ENCODE measurements at places on chromosomes 4 and X. TPM values are rescaled to one million over a fixed set of nuclear protein-coding genes. Genes with fewer than 3 reads are reported as not detected.

The STPG2 gene
- 0.85 TPM for total RNA-seq

GRCh38 chrX:34528081-34528480, 129.0 kb downstream of the TMEM47 start:
- H3K36me3 ChIP-seq = no peaks in the 10 kb centered on the region
- no peaks in the 10 kb centered on the region for H3K4me1 ChIP-seq
- H3K27ac ChIP-seq = no peak overlapping the region

The CCNB3 gene
- 0.36 TPM for total RNA-seq

GRCh38 chr4:156676116-156676851, 295.3 kb downstream of the PDGFC start:
- no peak for DNase-seq
- peaks cover 11% of the 10 kb centered on the region for H3K4me1 ChIP-seq
- H3K27me3 ChIP-seq = no peaks in the 10 kb centered on the region
- no peak overlapping the region for H3K27ac ChIP-seq
- H3K4me3 ChIP-seq = no peak overlapping the region
- H3K36me3 ChIP-seq = no peaks in the 10 kb centered on the region

GRCh38 chr4:45043911-45044310, 317.6 kb upstream of the GNPDA2 start:
- H3K36me3 ChIP-seq = no peaks in the 10 kb centered on the region
- H3K27me3 ChIP-seq = peaks cover 11% of the 10 kb centered on the region
- no peaks in the 10 kb centered on the region for H3K4me1 ChIP-seq
- no peak overlapping the region for H3K27ac ChIP-seq

DNA sequence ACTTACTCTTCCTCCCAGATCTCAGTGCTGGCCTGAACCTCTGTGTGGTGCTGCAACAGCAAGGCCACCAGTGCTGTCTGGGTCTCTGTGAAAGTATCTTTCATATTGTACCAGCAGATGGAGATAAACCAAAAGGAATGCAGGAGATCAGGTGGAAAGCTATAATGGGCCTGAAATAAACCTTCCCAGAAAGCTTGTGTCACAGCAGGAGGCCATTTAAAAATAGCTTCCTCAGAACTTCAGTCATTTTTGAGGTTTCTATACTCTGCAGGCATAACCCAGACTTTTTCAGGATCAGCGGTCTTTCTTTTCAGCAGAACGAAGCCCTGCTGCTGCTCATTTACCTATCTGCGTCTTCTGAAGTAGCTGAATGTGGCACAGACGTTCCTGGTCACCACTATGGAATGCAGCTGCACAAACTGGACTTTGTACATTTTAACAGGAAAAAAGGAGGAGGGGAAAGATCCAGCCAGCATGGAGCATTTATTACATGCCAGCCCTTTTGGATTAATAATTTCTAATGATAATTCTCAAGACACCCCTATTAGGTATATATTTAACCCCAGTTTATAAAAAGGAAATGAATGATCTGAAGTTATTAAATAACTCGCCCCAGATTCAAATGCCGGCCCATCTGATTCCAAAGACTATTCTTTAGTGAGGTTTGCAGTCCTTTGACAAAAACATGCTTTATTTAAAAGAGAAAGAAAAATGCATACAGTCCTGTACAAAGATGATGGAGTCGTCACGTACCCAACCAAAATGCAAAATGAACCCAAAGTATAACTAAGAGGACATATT, 119.7 kb downstream of the NFKB1 start:
- H3K27ac ChIP-seq = peak overlapping the region; percentile 59
- H3K4me3 ChIP-seq = peak overlapping the region; percentile 40
- peaks cover 2% of the 10 kb centered on the region for H3K36me3 ChIP-seq

DNA sequence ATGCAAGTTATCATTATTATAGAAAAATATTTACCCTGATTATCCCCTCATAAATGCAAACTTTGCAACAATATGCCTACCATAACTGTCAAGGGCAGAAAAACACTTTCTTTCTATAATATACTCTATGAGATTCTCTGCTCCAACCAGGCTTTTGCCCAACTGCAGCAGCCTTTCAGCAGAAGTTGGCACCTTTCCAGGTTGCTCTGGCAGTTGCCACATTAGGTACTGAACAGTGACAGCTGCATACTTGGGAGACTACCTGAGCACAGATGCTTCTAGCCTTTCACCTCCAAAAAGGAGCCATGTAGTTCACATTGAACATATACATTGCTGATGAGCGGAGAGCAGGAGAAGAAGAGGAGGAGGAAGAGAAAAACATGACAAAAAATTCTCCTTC, 69.5 kb upstream of the BRWD3 start:
- no peak overlapping the region for H3K27ac ChIP-seq
- no peak for DNase-seq
- no peaks in the 10 kb centered on the region for H3K36me3 ChIP-seq
- no peak overlapping the region for H3K4me3 ChIP-seq

DNA sequence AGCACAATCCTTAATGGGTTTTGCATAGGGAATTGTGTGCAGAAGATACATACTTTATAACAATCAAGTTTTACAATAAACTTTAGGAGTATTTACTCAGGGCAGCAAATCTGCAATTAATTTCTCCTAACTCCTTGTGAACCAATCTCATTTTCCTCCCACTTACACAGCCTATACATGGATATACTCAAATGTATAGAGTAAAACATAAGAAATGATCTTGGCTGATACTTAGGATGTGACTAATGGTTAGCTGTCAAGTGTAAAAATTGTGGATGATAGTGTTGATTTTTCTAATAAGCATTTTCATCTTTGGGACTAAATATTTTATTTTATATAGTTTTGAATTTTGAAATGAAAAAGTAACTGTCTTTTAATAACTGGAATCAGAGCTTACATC, 759.6 kb downstream of the GRID2 start:
- DNase-seq = no peak
- H3K4me3 ChIP-seq = no peak overlapping the region
- no peaks in the 10 kb centered on the region for H3K27me3 ChIP-seq
- no peaks in the 10 kb centered on the region for H3K36me3 ChIP-seq
- peaks cover 8% of the 10 kb centered on the region for H3K4me1 ChIP-seq

GRCh38 chr4:38785901-38786402, 3.2 kb upstream of the TLR10 start:
- H3K27me3 ChIP-seq = peaks cover 10% of the 10 kb centered on the region
- H3K27ac ChIP-seq = no peak overlapping the region
- H3K4me3 ChIP-seq = no peak overlapping the region
- H3K4me1 ChIP-seq = peaks cover 1% of the 10 kb centered on the region
- no peak for DNase-seq

DNA sequence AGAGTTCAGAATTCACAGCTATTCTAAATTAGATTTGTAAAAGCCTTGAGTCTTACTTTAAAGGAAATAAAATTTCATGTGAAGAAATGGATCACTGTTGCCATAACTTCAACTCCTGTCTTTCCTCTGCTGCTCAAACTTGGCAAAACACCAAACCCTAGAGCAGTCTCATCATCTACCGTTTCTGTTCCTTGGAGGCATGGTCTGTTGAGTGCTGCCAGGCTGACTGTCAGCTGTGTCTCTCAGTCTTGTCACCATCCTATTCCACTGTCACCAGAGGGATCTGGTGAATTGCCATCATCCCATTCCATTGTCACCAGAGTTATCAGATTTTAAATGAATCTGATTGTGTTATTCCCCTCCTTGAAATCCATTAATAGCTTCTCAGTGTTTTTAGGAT, 55.6 kb downstream of the STIM2 start:
- peaks cover 18% of the 10 kb centered on the region for H3K36me3 ChIP-seq
- peaks cover 22% of the 10 kb centered on the region for H3K4me1 ChIP-seq
- H3K27ac ChIP-seq = peak overlapping the region; percentile 75

DNA sequence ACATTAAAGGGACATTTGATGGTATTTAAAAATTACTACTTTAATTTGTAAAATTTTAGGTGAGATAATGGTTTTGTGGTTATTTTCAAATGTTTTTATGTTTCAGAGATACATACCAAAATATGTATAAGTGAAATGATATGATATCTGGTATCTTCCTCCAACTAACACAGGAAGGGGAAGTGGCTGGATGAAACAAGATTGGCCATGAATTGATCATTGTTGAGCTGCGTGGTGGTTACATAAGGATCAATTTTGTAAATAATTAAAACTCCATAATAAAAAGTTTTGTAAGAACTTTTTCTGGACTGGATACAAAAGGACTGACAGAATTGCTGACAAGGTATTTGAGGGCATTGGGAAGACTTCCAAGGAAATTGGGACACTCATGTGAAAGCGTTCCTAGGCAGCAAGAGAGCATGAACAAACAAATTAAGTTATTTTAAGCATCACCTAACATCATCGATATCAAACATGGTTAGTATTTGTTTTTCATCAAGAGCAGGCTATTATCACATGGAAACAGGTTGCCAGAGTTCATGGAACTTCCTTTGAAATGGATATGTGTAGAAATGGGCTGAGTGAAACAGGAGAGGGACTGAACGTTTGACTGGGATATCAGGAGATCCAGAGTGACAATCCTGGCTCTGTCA, 4.4 kb upstream of the PGM2 start:
- peaks cover 2% of the 10 kb centered on the region for H3K36me3 ChIP-seq
- no peak overlapping the region for H3K4me3 ChIP-seq
- no peaks in the 10 kb centered on the region for H3K27me3 ChIP-seq
- H3K27ac ChIP-seq = no peak overlapping the region
- no peak for DNase-seq
- H3K4me1 ChIP-seq = peaks cover 6% of the 10 kb centered on the region

GRCh38 chr4:1449833-1450741, 43.8 kb upstream of the NKX1-1 start:
- peaks cover 21% of the 10 kb centered on the region for H3K27me3 ChIP-seq
- H3K4me1 ChIP-seq = no peaks in the 10 kb centered on the region
- H3K36me3 ChIP-seq = no peaks in the 10 kb centered on the region
- DNase-seq = no peak
- no peak overlapping the region for H3K27ac ChIP-seq

The PCSK1N gene
- total RNA-seq = 42.8 TPM

DNA sequence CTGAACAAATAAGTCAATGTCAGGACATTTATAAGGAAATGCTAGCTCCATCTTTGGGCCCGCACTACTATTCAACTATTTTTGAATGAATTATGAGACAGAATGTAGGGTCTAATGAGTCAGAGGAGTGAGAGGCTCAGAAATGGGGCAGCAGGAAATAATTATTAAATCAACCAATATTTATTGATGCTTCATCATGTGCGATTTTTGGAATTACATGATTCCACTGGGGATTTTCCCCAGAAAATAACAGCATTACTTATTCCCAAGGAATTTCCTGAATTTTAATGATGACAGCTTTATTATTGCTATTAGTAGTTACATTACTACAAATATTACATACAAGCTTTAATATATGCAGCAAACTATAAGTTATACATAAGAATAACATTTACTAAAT, 49.3 kb upstream of the PHF8 start:
- DNase-seq = no peak
- H3K27me3 ChIP-seq = no peaks in the 10 kb centered on the region
- H3K4me1 ChIP-seq = peaks cover 3% of the 10 kb centered on the region
- peaks cover 2% of the 10 kb centered on the region for H3K36me3 ChIP-seq
- H3K4me3 ChIP-seq = no peak overlapping the region
